ENCODE measurements at places on chromosomes 12 and 14.

DNA sequence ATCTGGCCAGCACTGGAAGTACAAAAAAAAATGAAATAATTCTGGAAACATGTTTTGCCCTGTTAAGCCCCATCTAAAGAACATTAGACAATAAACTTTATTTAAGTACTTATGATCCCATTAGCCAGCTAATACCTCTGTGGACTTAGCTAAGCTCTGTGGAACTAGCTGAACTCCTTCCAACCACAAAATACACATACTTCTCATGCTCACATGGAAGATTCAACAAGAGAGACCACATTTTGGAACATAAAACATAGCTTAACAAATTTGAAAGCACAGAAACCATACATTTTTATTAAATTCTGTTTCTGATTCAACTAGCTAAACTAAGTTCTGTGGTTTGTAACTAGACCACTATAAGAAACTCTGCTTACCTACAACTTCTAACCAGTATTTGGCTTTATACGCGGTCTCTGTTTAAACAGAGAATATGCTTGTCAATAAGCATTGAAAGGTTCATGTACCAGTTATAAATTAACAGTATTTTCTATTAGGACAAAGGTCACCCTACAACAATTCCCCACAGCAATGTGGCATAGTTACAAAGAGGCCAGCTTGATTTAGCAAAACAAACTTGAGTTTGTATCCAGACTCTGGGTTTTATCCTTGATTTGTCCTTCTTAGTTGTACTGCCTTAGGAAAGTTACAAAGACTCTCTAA lies 300.1 kb downstream of the C12orf50 start:
- H3K27ac ChIP-seq, result no peak overlapping the region
- no peaks in the 10 kb centered on the region for H3K36me3 ChIP-seq
- no peak for DNase-seq
- no peak overlapping the region for H3K4me3 ChIP-seq
- H3K27me3 ChIP-seq, result no peaks in the 10 kb centered on the region
- H3K4me1 ChIP-seq, result no peaks in the 10 kb centered on the region

DNA sequence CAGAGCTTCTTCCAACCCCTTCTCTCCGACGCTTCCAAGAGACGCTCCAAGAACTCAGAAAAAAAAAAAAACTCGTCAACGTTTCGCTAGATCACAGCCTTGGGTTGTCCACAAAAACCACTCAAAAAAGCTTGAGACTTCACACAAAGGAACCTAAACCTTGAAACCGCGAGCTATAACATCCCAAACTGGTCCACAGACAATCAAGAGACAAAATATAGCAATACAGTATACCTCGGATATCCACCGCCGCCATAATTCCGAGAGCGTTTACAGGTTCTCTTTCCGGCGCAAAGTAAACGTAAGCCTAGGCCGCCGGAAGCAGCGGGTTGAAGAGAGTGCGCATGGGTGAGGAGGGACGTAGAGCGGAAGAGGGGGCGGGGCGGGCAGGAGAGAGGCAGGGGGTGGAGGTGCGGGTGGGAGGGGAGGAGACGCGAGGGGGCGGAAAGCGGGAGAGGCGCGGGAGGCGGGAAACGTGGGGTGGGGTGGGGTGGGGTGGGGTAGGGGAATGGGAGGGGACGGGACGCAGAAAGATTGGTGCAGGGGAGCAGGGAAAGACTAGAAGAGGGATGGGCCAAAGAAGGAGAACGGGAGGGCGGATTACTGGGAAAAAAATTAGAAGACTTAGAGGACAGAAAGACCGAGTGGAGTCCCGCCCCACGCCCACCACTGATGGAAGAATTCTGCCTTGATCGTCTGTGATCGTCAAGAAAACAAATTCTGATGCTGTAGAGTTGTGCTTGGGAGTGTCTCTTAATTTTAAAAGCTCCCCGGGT lies at the start of gene MED6:
TSS of gene MED6 (minus strand) at position 274 of the 776 bp plus-strand sequence. CDS start at position 256, 18 bp downstream.
- H3K27ac ChIP-seq, result peak within 1 kb of the TSS; percentile 72
- peaks cover 17% of the 10 kb centered on the region for H3K4me1 ChIP-seq
- H3K27me3 ChIP-seq, result no peaks in the 10 kb centered on the region
- DNase-seq, result peak; percentile 86
- H3K4me3 ChIP-seq, result peak within 1 kb of the TSS; percentile 63
- H3K36me3 ChIP-seq, result no peaks in the 10 kb centered on the region

DNA sequence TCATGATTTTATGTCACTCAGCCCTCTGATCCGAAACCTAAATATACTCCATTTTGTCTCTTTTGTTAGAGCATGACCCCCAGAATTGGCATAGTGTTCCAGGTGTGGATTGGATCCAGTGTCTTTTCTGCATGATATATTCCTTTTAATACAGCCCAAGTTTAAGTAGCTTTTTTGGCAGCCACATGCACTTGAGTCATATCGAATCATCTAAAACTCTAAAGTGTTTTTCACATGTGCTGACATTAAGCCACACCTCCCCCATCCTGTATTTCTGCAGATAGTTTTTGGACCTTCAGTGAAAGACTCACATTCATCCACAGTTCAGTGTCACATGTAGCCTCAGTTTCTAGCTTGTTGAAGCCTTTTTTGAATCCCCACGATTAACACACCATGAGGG lies 30.6 kb downstream of the BORCS5 start:
- no peak overlapping the region for H3K4me3 ChIP-seq
- no peak for DNase-seq
- H3K27me3 ChIP-seq, result no peaks in the 10 kb centered on the region
- no peaks in the 10 kb centered on the region for H3K36me3 ChIP-seq

DNA sequence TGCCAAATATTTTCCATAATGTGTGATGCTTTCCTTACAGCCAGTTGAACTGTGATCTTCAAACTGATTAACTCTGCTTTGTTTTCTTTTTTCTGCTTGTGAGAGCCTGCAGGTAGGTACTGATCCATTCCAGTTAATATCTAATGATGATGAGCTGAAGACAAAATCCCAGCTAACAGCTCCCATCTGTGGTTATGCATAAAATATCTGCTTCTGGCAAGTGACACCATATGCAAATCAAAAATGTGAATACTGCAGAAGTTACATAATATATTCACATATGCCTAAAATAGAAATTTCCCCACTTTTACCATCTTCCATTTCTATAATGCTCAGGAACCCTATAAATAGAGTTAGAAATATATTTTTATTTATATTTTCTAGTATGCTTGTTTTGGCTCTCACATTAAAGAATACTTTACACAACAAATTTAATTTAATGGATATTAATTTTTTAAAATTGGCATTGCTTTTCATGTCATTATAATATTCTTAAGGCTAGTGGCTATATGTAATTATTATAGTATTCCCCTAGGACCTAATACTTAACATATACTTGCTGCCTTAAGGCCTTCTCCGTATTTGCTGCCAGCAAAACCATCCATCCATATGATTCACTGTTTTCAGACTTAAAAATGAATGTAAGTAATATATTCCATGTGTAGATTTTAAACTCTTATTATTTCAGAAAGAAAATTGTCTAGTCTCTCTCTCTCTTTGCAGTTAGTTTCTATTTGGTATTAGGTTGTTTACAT lies 83.8 kb downstream of the CCER1 start:
- DNase-seq, result no peak
- no peaks in the 10 kb centered on the region for H3K4me1 ChIP-seq
- no peak overlapping the region for H3K27ac ChIP-seq
- H3K4me3 ChIP-seq, result no peak overlapping the region
- no peaks in the 10 kb centered on the region for H3K36me3 ChIP-seq

DNA sequence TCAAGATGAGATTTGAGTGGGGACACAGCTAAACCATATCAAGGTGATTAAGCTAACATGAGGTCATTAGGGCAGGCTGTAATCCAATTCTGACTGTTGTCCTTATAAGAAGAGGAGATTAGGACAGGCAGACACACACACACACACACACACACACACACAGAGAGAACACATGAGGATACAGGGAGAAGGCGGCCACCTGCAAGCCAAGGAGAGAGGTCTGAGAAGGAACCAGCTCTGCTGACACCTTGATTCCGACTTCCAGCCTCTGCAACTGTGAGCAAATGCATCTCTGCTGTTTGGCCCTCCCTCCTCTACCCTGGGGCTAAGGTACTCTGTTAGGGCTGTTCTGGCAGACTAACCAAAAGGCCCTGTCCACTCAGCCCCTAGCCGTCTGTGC lies 112.5 kb upstream of the GSC start:
- H3K4me1 ChIP-seq, result no peaks in the 10 kb centered on the region
- no peaks in the 10 kb centered on the region for H3K36me3 ChIP-seq
- no peaks in the 10 kb centered on the region for H3K27me3 ChIP-seq
- no peak overlapping the region for H3K27ac ChIP-seq
- DNase-seq, result no peak
- no peak overlapping the region for H3K4me3 ChIP-seq

GRCh38 chr12:102080842-102081241 lies 19.1 kb upstream of the WASHC3 start:
- H3K36me3 ChIP-seq, result peaks cover 8% of the 10 kb centered on the region
- H3K27me3 ChIP-seq, result no peaks in the 10 kb centered on the region
- H3K4me1 ChIP-seq, result no peaks in the 10 kb centered on the region
- DNase-seq, result no peak
- H3K27ac ChIP-seq, result no peak overlapping the region

DNA sequence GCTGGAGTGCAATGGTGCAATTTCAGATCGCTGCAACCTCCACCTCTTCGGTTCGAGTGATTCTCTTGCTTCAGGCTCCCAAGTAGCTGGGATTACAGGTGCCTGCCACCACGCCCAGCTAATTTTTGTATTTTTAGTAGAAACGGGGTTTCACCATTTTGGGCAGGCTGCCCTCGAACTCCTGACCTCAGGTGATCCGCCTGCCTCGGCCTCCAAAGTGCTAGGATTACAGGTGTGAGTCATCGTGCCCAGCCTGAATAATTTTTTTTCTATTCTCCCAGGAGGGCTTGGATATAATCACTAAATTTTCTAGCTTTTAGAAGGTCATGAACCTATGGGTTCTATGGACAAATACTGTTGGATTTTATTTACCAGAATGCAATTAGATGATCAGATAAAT lies 44.7 kb upstream of the GNPNAT1 start:
- no peak overlapping the region for H3K27ac ChIP-seq
- H3K36me3 ChIP-seq, result no peaks in the 10 kb centered on the region
- no peak for DNase-seq
- H3K27me3 ChIP-seq, result no peaks in the 10 kb centered on the region
- H3K4me1 ChIP-seq, result peaks cover 6% of the 10 kb centered on the region

DNA sequence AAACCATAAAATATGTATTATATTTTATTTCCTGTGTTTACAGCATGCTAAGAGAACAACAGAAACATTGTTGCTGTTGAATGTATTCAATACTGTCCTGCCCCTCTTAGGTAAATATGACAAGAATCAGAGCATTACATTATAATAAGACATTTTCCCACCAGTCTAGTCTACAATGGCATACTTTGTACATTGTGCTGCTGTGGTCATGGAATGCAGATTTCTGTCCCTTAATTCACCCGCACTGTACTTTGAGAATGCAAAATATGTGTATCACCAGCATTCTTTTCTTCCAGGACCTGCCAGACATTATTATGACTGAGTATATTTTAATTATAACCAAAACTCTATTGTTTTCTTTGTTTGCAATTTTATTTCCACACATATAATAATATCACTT lies 16.5 kb upstream of the OR10AD1 start:
- no peaks in the 10 kb centered on the region for H3K36me3 ChIP-seq
- H3K27me3 ChIP-seq, result no peaks in the 10 kb centered on the region
- peaks cover 11% of the 10 kb centered on the region for H3K4me1 ChIP-seq
- no peak for DNase-seq
- H3K4me3 ChIP-seq, result no peak overlapping the region
- H3K27ac ChIP-seq, result no peak overlapping the region
